ENCODE measurements at places on chromosomes 5 and 9.

GRCh38 chr9:91119679-91120078, 242.0 kb downstream of the AUH start:
- no peak for DNase-seq

DNA sequence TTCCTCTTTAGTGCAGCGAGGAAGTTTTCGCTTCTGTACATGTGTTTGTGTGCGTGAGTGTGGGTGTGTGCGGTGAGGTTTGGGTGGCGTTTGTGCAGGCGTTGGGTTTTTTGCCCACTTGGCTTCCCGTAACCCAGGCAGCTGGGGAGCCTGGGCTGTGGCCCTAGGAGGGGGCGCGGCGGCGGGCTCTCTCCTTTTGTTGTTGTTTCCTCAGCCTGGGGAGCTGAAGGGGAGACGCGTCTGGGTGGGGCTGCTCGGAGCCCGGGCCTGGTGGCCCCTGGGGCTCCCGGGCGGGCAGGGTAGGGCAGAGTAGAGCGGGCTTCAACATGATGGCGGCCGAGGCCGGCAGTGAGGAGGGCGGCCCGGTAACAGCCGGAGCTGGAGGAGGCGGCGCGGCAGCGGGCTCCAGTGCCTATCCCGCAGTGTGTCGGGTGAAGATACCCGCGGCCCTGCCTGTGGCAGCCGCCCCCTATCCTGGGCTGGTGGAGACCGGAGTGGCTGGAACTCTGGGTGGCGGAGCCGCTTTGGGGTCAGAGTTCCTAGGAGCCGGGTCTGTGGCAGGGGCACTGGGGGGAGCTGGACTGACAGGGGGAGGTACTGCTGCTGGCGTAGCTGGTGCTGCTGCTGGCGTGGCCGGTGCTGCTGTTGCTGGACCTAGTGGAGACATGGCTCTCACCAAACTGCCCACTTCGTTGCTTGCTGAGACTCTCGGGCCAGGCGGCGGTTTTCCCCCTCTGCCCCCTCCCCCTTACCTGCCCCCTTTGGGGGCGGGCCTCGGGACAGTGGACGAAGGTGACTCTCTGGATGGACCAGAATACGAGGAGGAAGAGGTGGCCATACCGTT, 665 bp downstream of the RASA1 start:
- peak; percentile 71 for DNase-seq

GRCh38 chr5:65625743-65626142, 916 bp downstream of the SHLD3 start:
- DNase-seq, result no peak

- DNase-seq, result no peak
These were observed 147.6 kb downstream of the CDH10 start for GRCh38 chr5:24497145-24497544.

DNA sequence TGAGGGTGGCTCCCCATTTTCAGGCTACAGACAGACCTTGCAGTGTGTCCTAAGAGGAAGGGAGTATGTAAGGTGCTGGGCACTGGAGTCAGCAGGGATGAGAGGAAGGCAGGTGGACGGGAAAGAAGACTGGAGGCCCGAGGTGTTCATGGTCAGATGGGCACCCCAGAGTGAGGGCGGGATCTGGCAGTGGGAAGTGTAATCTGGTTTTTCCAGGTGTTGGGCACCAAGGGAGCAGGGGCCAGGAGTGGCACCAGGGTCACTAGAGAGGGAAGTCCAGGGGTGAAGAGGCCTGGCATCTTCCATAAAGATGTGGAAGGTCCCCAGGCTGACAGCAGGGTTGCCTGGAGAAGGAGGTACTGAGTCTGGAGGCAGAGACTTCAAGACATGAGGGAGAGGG, 29.7 kb downstream of the PITX1 start:
- no peak for DNase-seq

GRCh38 chr5:4095918-4096630, 500.4 kb downstream of the IRX1 start:
- DNase-seq, result no peak

DNA sequence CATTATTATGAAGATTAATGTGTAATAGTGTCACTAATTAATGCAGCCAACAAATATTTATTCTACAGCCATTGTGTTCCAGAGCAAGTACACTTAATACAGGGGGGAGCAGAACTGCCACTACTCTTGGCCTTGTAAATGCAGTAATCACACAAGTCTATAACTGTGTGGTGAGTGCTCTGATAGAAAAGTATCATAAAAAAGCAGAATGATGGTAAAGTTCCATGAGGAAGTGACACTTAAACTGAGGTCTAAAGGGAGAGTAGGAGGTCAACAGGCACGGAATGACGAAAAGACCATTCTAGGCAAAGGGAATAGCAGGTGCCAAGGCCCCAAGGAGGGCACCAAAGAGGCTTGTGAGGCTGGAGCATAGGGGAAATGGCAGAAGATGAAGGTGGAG, 142.9 kb downstream of the OSTF1 start:
- no peak for DNase-seq

DNA sequence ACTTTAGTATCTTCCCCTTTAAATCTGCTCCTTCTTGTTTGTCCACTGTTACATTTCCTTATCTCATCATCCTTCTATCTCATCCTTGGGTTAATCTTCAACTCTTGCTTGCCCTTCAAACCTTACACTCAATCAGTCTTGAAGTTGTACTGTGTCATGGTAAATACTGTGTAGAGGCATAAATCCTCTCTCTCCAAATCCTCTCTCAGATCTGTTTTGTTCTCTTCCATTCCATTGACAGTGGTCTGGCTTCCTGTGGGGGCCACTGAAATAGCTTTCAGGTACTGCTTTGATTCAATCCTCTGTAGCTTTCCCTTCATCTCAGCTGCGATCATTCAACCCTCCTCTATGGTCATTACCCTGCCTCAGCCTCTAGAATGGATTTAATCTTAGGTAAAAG, 104.0 kb downstream of the PLCXD3 start:
- DNase-seq, result no peak

DNA sequence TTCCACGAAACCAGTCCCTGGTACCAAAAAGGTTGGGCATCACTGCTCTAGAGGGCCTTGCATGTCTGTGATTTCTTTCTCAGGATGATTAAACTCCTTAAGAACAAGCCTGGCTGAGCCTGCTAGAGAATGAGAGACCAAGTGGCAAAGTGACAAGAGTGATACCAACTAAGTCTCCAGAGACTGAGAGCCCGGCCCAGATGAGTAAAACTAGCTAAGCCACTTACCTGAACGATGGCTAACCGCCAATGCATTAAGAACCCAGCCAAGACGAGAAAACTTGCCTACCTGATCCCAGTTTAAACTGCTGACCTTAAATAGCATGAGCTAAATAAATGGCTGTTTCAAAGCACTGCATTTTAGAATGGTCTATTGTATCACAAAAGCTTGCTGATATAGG, 5.6 kb upstream of the CCDC152 start:
- DNase-seq, result no peak

DNA sequence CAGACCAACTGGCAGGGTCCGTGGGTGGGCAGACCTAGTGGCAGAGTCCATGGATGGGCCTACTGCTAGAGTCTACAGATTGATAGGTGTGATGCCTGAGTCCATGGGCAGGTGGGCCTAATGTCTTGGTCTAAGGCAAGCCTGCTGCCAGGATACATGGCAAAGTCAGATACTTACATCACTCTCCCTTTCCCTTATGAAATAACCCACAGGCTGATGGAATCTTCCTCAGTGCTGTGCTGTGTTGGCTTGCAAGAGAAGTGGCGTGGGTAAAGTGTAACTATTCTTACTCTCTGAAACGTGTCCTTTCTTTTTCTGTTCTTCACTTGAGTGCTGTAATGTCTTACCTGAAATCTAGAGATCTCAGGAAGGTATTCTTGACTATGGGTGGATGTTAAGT, 67.3 kb upstream of the ADRB2 start:
- no peak for DNase-seq

DNA sequence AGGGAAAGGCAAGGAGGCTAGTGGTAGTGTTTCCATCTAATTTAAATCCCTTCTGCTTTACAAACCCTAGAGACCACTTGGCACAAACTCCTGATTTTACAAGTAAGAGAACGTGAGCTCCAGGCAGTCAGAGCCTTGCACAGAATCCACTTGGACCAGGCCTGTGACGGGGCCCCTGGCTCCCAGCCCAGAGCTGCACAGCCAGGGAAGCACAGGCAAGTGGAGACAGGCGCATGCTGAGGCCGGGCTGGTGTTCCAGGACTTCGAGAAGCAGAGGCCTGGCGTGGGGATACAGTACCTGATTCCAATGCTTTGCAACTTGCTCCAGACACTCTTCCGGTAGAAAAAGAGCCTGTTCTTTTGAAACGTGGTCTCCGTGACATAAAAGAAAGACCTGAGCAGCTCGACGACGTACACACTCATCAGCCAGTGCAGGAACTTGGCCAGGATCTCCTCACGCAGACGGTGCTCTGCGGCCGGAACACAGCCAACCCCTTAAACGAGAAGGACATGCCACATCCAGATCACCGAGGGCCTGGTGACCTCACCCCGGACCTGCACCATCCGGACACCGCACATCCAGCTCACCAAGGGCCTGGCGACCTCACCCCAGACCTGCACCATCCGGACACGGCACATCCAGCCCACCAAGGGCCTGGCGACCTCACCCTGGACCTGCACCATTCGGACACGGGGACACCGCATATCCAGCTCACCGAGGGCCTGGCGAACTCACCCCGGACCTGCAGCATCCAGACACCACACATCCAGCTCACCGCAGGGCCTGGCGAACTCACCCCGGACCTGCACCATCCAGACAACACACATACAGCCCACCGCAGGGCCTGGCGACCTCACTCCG, 12.5 kb downstream of the TERT start:
- DNase-seq, result no peak

DNA sequence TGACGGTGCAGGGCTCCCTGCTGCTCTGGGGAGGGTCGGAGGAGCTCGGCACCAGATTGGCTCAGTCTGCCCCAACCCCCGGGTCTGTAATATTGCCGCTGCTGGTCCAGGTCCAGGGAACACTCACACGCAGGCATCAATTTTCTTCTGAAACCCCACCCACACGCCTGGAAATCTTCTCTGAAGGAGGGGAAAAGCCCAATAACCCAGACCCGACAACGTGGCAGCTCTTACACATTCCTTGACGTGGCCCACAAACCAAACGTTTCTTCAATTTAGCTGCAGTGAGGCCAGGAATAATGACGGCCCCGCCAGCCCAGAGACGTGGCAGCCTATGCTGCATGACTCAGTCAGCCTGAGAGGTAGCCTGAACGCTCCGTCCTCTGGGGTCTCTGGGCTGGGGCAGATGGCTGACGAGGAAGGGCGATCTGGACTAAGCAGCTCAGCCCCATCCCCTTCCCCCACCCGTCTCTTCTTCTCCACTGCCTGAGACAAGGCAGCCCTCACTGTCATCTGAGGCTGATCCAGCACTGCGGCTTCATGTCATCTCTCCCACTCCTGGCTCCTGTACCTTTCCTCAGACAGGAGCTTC, 9.9 kb upstream of the SPARC start:
- no peak for DNase-seq

DNA sequence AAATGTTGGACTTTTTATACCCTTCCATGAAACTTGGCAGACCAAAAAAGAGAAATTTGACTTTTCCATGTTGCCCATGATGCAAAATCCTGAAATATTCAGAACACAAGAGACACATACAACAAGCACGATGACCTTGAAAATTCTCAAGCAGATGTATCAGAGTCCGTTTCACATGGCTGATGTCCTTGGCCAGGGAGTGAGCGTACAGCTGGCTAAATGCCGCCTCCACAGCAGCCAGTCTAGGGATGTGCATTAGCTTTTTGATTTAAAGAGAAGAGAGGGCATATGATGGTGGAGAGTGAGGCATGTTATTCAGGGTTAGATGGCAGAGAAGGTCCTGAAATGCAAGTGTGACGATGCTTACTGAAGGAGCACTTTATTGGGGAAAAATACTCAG, 148.0 kb upstream of the SEMA6A start:
- no peak for DNase-seq

DNA sequence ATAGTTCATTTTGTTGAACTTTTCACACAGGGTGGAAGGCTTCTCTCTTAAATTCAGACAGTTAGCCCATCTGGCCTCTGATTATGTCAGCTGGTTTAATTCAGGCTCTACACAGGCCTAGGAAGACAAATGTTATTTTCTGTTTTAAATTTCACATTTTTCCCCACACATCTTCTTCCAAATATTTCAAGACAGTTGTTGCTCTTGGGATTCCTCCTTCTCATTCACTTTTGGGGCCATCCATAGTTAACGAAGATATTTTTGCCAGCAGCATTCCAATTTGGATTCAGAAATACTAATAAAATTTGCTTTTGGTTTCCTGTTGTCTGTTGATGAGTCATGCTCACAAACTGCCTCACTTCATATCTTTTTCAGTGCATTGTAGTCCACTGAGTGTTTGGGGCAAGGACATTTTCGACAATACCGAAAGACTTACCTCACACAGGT, 475.4 kb downstream of the DMAC1 start:
- no peak for DNase-seq

DNA sequence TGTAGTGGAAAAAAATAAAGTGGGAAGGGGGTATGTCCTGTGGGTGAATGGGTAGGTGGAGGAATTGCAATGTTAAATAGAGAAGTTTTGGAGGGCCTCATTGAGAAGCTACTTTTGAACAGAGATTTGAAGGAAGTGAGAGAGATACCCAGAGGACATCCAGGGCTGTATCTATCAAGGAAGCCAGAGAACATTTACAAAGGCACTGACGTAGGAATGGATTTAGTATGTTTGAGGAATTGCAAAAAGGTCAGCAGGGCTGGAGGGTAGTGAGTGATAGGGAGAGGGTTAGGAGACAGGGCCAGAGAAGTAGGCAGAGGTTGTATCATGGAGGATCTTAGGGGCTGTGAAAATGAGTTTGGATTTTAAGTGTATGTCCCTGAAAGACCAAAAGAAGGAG, 13.9 kb downstream of the PTTG1 start:
- DNase-seq, result no peak

GRCh38 chr5:57113481-57113880, 60.4 kb upstream of the GPBP1 start:
- no peak for DNase-seq

GRCh38 chr5:178866946-178867345, 7.2 kb downstream of the ZNF354B start:
- no peak for DNase-seq

DNA sequence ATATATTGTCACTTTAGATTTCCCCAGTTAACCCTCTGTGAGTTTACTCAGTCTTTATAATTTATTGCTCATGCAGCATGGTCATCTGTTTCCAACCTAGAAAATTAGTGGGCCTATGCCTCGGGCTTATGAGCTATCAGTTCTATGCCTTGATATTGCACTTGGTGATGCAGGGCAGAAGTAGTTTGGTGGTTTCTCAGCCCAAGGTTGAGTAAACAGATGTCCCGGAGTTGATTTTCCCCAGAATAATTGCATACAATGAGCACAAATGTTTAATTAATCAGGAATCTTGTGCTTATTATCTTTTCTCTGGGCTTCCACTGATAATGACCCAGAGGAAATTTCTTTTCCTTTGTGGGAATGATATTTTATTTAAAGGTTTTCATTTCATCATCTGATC, 474.0 kb downstream of the CCDC171 start:
- DNase-seq, result no peak

All from germinal center (tissue), 1 donor.